ENCODE measurements at places on chromosomes 12 and 14.

GRCh38 chr12:53513712-53514410 lies 6.6 kb upstream of the NPFF start:
- no peaks in the 10 kb centered on the region for H3K27me3 ChIP-seq
- H3K27ac ChIP-seq = no peak overlapping the region
- H3K4me1 ChIP-seq = no peaks in the 10 kb centered on the region

- no peak for DNase-seq
- H3K36me3 ChIP-seq = no peaks in the 10 kb centered on the region
- H3K27me3 ChIP-seq = no peaks in the 10 kb centered on the region
- H3K4me1 ChIP-seq = no peaks in the 10 kb centered on the region
- no peak overlapping the region for H3K4me3 ChIP-seq
Measured at GRCh38 chr12:113642216-113642615, 170.5 kb upstream of the LHX5 start.

DNA sequence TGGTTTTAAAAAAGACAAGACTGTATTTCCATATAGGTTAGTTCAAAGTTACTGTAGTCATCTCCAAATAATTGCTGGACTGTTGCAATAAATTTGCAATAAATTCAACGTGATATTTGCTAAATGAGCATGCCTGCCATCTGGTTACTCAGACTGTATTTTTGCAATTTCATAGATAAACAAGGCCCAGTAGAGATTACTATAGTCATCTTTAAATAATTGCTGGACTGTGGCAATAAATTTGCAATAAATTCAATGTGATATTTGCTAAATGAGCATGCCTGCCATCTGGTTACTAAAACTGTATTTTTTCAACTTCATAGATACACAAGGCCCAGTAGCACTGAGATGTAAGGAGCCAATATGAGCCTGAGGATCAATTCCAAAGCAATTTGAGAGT lies 5.6 kb downstream of the NTN4 start:
- H3K27me3 ChIP-seq = no peaks in the 10 kb centered on the region
- H3K4me3 ChIP-seq = no peak overlapping the region
- H3K36me3 ChIP-seq = no peaks in the 10 kb centered on the region
- no peak overlapping the region for H3K27ac ChIP-seq
- H3K4me1 ChIP-seq = peaks cover 17% of the 10 kb centered on the region
- no peak for DNase-seq

DNA sequence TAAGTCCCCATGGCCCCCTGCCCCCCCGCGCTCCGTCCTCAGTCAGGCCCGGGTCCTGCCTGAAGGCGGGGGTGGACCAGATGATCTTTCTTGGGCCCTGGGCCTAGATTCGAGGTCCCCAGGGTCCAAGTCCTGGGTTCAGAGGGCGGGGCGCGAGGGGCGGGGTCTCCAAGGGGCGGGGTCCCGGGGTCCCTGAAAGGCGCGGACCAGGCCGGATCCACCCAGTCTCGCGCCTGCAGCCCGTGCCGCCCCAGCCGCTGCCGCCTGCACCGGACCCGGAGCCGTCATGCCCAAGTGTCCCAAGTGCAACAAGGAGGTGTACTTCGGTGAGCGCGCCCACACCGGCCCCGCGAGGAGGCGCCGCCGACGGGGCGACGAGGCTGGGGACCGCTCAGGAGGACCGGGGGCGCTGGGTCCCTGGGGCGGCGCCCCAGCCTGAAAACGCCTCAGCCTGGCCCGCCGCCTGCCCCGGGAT lies 325 bp downstream of the CRIP1 start:
- no peak overlapping the region for H3K4me3 ChIP-seq
- H3K27ac ChIP-seq = no peak overlapping the region
- no peak for DNase-seq
- H3K27me3 ChIP-seq = peaks cover 35% of the 10 kb centered on the region

DNA sequence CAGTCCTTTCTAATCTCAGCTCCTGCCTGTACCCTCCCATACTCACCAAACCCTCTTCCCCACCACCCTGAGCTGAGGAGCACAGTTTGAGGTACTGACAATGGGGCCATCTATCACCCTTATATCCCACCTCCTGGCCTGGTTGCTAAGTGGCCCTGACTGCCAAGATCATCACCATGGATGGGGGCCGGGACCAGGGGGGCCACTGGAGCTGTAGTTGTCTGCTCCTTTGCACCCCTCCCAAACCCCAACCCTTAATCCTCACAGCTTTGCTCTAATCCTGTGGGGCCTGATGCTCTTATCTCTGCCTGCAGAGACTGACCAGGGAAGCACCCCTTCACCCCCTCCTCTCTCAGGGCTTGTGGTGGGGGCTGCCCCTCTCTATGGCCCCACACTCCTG lies 395 bp upstream of the GNB3 start:
- no peak overlapping the region for H3K4me3 ChIP-seq
- DNase-seq = no peak
- H3K27ac ChIP-seq = no peak overlapping the region
- H3K27me3 ChIP-seq = no peaks in the 10 kb centered on the region
- H3K4me1 ChIP-seq = no peaks in the 10 kb centered on the region
- no peaks in the 10 kb centered on the region for H3K36me3 ChIP-seq
